ENCODE measurements at places on chromosomes 3 and 15. TPM values are rescaled to one million over a fixed set of nuclear protein-coding genes. Genes with fewer than 3 reads are reported as not detected.

DNA sequence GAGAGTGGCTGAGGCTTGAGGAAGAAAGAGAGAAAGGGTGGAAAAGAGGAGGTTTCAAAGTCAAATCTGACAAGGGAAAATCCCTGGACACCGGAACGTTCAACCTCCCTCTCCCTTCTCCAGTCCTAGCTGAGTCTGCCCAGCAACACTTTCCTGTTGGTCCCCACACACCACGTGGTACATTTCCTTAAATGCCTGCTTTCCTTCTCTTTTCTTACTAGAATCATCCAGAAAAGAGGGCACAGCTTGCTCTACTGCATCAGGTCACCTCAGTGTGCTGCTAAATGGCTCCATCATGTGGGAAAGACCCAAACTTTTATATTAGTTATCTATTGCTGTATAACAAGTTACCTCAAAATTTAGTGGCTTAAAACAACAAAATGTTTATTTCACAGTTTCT lies 181.2 kb downstream of the NECTIN3 start:
- no peak for DNase-seq

- peak; percentile 92 for DNase-seq
Measured at GRCh38 chr3:136994772-136995516, 37.2 kb downstream of the IL20RB start.

- no peak for DNase-seq
Measured at GRCh38 chr3:134036291-134036690, 6.6 kb upstream of the SLCO2A1 start.

GRCh38 chr15:39281094-39281493 lies 299.8 kb upstream of the THBS1 start:
- no peak for DNase-seq

GRCh38 chr15:78739996-78740903 lies 71.0 kb downstream of the ADAMTS7 start:
- DNase-seq, result peak; percentile 73

GRCh38 chr3:34703053-34703452 lies 904.6 kb downstream of the PDCD6IP start:
- DNase-seq, result no peak

DNA sequence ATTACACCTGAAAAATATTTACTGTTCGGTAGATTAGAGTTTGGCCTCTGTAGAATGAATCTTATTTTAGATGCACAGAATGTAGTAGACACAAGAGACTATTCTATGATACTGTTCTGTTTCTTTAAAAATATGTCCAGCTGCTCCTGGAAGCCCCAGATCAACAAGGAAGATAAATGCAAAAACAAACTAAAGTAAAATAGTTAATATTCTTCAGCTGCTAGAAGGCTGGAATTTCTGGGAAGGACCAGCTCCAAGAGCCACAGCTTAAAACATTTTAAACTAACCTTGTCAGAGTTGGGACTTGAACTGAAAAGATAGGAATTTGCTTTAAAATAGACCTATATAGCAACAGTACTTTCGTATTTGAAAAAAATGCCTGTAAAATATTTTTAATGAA lies 277.9 kb downstream of the PTPRG start:
- DNase-seq, result no peak

GRCh38 chr3:138935863-138936740 lies 10.8 kb downstream of the FOXL2 start:
- peak; percentile 93 for DNase-seq

DNA sequence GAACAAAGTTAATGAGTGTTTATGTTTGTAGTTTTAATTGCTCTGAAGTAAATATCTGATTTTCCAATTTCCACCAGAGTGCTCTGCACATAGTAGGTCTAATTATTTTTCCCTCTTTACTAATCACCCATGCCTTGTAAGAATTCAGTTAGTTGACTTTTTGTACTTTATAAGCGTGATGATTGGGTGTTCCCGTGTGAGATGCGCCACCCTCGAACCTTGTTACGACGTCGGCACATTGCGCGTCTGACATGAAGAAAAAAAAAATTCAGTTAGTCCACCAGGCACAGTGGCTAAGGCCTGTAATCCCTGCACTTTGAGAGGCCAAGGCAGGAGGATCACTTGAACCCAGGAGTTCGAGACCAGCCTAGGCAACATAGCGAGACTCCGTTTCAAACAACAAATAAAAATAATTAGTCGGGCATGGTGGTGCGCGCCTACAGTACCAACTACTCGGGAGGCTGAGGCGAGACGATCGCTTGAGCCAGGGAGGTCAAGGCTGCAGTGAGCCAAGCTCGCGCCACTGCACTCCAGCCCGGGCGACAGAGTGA lies 507 bp upstream of the VHL start:
- peak; percentile 53 for DNase-seq

GRCh38 chr3:145144361-145144760 lies 1016.6 kb downstream of the PLOD2 start:
- DNase-seq, result no peak

DNA sequence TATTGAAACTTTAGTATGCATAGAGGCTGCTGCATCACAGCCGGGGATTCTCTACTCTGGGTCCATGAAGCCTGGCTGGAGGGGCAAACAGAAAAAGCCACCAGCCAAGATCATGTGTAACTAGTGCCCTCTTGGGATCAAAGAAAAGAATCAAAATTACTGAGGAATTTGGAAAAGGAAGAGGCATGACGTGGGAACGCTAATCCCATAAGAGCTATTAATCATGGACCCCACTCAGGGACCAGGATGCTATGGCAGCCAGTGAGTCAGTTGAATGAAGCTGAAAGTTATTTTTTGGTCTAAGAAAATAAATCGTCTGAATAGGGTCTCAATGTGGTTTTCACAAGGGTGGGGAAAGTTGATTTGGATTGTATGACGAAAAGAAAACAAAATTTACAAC lies 1165.1 kb downstream of the ROBO2 start:
- DNase-seq, result no peak

- no peak for DNase-seq
Measured at GRCh38 chr3:10234526-10235230, 13.6 kb upstream of the TATDN2 start.

- DNase-seq, result no peak
Measured at GRCh38 chr3:189395825-189396224, 224.1 kb downstream of the TPRG1 start.

DNA sequence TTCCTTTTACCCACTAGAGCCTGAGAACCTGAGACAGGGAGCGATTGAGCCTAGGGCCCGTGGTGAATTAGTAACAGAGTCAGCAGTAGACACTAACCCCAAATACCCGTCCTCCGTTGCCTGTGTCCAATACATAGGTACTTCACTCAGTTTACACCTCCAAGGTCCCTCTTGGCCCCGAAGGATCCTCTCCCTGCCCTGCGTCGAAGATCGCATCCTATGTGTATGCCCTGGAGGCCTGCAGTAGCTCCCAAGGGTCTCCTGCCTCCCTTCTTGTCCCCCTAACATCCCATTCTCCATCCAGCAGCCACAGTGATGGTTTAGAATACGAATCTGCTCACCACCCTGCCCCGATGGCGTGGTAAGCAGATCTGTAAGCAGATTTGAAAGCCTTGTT lies 67.0 kb downstream of the ISG20 start:
- peak; percentile 43 for DNase-seq

DNA sequence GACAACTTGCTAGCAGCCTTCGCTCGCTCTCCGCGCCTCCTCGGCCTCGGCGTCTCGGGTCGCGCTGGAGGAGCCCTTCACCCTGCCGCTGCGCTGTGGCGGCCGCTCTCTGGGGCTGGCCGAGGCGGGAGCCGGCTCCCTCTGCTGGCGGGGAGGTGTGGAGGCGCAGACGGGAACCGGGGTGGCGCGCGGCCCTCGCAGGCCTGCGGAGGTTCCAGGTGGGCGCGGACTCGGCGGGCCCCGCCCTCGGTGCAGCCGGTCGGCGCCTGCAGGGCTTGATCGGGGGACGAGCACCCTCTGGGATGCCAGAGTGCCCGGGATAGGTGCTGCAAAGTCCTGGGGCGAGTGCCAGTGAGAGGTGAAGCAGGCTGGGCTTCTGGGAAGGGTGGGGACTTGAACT lies 989.9 kb downstream of the ROBO2 start:
- DNase-seq, result no peak

DNA sequence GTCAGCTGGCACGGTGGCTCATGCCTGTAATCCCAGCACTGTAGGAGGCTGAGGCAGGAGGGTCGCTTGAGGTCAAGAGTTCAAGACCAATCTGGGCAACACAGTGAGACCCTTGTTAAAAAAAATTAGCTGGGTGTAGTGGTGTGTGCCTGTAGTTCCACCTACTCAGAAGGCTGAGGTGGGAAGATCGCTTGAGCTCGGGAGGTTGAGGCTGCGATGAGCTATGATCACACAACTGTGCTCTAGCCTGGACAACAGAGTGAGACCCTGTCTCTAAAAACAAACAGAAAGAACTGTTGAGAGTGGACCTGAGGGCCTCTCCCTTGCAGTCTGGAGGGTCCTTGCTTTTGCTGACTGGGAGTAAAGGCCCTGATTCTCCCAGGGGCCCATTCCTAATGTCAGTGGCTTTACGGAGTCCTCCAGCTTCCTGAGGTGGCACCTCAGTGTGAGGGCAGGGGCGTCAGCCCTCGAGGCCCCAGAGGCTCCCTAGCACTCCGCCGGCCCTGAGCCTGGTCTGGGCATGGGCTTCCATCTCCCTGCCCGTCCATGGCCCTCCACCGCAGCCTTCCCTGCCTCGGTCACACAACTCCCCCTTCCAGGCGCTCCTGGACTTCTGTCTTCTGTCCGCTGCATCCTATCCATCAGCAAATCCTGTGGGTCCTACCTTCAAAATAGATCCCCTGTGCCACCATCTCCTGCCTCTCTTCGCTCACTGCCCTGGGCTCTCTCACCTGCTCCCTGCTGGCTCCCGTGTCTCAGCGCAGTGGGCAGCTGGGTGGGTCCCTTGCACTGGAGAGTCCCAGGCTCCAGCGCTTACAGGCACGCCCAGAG lies 19.0 kb downstream of the FBLN2 start:
- DNase-seq, result no peak

GRCh38 chr15:84598993-84599392 lies 1.8 kb upstream of the ZSCAN2 start:
- no peak for DNase-seq

DNA sequence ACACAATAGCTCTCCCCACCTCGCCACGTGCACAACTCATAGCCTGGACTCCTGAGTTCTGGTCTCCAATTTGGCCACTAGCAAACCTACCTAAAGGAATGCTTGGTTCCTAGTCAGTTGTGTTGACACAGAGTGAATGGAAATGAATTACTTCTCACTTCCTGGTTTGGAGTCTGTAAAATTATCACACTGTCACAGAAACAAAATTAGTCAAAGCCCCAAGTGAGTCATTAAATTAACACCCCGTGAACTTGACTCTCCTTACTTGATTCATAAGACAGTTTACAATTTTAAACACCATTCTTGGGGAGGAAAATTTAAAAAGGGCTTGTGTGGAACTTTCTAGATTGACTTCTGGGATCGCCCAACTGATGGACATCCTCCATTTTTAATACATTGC lies 276.2 kb upstream of the CTNNB1 start:
- DNase-seq, result no peak

Gene RBP2
- not detected for total RNA-seq

Gene GDPGP1
- 3.3 TPM for total RNA-seq

Gene TRIM71
- not detected for total RNA-seq

Gene CD200R1
- 3.0 TPM for total RNA-seq

Gene CLDN16
- not detected for total RNA-seq

Gene EFCAB12
- 0.36 TPM for total RNA-seq

Gene GATM
- total RNA-seq, result 27.8 TPM

Data from aorta (tissue), 5 donors.